ENCODE measurements at places on chromosomes 5 and 9.

DNA sequence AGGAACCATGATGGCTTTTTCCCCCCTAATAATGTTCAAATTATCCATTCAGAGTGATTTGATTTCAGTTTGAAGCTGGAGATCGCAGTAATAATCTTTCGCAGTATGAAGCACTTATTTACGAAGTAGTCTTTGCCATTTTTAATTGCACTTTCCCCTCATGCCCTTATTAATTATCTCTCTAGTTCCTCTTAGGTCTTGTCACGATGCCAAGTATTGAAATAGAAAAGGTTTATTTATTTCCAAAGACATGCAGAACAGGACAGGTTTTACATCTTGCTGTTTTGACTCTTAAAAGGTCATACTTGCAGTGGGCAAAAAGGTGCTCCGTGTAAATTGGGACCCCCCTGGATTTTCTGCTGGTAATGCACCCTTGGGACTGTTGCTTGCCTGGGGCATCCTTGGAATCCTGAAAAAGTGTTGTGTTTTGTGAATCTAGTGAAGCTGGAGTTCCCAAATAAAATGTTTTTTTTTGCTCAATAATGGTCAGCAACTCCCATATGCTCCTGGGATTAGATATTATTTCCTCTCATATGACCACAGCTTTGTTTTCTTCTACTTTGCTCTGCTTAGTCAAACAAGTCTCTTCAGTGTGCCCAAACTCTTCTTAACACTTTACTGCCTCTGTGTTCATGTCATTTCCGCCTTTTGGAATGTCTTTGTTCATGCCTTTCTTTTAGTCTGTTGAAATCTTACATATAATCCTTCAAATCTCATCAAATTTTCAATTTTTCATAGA, 278.3 kb downstream of the TMEM38B start:
- DNase-seq, result no peak

DNA sequence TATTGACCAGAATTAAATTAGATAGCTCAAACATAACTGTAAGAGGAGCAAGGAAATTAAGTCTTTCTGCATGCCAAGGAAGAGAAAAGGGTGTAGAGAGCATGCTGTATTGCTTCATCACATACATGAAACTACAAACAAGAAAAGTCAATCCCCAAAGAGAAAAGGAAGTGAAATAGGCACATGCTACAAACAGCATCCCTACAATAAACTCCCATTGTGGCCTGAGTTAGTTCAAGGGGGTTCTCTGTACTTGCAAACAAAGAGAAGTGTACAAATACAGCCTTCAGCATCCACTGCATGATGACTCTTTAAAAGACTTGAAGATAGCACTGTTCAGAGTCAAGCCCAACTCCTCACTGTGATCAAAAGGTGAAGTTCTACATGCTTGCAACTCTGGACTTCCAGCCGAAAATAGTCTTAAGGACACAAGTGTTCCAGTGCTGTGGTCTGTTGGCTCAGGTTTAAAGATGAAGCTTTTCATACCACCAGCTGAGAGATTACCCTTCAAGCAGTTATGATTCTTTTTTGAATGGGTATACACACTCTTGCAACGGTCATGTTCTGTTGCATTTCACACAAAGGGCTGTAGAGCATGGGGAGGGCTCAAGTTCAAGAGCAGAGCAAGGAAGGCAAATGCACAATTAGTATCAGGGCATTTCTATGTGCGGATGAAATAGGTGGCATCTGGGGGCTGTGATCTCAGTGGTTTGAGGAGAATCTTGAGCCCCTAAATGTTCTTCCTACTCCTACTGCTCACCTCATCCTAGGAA, 534.5 kb downstream of the EBF1 start:
- no peak for DNase-seq

- peak; percentile 95 for DNase-seq
These were observed 45.6 kb downstream of the COL15A1 start for GRCh38 chr9:98989036-98990000.

DNA sequence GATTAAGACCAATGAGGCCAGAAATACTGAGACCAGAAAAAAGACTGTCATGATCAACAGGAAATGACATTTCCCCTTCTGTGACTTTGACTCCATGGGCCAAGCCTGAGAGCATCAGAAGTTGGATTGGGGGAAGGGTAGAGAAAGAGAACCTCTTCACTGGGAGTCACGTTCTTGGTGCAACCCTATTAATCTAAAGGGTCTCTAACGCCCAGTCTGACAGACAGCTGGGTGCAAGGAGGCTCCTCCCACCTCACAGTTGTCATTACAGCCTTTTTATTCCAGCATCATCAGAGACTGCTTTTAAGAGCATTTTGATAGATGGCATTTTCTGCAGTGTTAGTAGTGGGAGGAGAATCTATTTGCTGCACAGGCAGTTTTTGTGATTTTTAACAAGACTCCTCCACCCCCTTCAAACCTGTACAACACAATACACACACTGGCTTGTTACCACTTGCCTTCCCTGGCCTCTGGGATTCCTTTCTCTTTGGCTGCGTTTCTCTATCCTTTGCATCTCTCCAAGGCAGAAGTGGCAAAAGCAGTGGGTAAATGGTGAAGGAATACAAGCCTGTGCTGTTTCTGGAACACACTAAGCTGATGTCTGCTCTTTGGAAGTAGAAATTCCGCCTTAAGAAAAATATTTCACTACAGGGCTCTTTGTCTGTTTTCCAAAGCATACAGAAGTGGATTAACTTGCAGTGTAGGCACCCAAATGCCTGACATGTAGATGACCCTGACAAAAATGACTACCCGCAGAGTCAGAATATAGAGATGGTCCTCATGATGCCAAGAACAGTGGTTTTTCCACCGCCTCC, 310.4 kb upstream of the ZNF608 start:
- no peak for DNase-seq

DNA sequence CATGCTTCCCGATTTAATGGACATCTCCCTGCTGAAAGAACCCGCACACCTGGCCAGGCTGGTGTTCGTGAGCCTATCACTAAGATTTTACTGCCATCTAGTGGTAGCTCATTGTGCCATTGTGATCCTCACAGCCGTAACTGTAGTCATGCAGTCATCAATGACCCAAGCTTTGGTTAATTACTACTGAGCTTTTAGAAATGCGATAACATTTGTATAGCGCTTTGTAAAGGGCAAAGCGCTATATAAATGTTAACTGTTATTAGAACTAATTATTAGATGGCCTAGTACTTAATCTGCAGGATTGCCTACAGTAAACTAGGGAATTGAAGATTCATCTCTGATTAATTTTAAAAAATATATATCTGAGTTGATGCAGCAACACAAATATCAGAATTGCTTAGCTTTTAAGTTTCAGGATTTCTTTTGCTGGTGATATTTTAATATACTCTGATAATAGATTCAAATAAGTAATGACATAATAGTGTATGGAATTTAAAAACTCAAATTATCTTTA, 90.2 kb downstream of the HACD4 start:
- DNase-seq, result peak; percentile 56

DNA sequence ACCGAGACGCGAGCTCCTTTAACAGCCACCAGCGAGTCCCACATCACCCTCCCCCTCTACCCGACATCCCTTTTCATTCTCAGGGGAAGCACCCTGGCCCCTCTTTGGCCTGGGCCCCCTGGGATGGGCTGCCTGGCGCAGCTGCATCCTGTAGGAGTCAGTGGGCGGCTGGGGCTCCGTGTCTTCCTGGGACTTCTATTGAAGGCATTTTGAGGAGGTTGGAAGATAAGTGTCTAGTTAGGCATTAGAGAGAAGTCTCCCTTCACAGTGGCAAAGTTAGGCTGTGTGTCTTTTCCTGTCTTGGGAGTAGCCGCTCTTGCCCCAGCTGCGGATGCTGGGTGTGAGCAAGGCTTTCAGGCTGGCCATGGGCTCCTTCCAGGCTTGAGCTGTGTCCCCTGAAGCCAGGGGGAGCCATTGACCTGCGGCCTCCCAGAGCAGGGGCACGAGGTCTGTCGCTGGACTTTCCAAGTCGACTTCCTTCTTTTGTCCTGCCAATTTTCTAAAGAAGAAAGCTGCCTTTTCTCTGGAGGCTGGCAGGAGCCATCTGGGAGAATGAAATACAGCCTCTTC, 18.6 kb upstream of the NKD2 start:
- no peak for DNase-seq

- DNase-seq, result no peak
These were observed 37.2 kb upstream of the S1PR3 start for GRCh38 chr9:88954066-88954465.

DNA sequence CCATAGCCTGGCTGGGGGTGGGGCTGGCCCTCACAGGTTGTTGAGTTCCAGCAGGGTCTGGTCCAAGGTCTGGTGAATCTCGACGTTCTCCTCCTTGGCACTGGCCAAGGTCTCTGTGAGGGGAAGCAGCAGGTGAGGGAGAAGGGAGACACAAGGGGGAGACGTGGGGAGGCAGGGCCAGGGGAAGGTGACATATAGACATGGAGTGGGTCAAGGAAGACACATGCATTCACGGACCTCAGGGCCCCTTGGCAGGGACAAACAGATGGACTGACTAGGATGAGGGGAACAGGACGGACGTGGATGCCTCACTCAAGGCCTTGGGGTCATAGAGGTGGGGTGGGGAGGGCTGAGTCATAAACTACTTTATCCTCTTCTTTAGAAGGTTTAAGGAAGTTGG, 7.7 kb downstream of the TPM2 start:
- no peak for DNase-seq

DNA sequence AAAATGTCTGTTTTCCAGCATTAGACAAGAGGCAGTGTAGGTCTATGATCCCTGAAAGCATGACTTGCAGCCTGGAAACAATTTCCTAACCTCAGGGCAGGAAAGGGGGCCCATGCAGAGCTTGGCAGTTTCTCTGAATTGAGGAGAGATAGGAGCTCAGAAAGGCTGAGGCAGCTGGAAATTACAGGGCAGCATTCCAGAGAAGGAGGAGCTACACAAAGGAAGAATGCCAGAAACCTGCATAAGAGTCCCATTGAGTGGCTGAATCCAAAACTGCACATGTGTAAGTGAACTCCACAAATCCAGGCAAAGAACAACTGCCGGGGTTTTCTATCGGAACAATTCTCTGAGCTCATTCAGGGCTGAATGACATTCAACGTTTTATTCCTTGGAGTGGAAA, 346.8 kb downstream of the PIK3R1 start:
- DNase-seq, result peak; percentile 23

DNA sequence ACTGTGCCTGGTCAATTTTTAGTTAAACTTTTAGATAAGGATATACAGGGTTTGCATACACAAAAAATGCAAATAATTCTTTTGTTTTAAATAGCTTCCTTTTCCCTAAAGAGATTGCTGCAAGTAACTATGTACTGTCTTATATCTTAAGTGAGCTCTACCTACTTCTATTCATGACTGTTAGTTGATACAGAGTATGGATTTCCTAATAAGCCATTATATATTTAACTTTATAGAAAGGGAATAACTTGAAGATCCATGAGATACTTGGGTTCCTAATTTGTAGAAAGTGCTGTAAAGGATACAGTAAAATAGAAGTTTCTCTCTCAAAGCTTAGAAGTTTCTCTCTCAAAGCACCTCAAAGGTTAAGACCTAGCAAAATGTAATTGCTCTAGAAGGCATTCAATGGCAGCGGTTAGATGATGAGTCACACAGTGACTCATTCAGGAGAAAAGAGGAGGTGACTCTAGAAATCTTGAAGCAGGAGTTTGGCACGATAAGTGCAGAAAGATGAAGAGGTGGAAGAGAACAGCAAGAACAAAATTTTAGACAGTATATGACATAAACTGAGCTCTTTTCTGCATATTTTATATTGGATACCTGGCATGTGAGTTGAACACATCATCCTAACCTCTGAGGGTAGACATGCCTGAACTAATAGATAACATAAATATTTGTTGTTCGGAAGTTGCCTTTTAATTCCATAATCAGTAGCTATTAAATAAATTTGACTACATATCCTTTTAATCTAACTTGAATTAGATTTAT, 5.5 kb upstream of the DNAJC21 start:
- DNase-seq, result peak; percentile 83

DNA sequence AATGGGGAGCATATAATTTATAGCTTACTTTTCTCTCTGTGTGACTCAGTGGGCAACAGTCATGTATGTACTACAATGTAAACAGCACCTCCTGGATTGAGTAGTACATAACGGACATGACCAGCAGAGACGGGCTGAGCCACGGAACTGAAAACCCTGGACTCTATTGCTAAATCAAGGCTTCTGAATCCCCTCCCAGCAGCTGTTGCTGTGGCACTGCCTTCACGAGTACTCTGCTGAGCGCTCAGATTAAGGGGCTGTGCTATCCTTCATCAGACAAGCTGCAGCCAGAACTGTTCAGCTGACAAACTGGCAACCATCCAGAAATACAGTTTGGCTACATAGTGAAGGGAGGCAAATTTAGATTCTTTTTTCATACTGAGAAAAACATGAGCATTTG, 131.3 kb upstream of the CCDC180 start:
- DNase-seq, result no peak

GRCh38 chr5:174831031-174831660, 106.8 kb downstream of the MSX2 start:
- no peak for DNase-seq

DNA sequence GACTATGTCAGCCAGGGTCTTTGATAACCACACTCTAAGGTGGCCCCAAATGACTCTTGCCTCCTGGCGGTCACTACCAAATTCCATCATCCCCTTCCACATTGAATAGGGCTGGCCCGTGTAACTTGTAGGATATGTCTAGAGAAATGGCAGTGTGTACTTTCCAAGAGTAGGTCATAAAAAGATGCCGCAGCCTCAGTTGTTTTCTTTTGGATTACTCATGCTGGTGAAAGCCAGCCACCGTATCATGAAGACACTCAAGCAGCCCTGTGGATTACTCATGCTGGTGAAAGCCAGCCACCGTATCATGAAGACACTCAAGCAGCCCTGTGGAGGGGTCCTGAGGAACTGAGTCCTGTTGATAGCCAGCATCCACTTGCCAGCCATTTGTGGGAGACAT, 172.0 kb upstream of the TBC1D2 start:
- DNase-seq, result peak; percentile 92

- peak; percentile 75 for DNase-seq
These were observed 61.3 kb downstream of the RAPGEF1 start for GRCh38 chr9:131678499-131679111.

- no peak for DNase-seq
These were observed 82.2 kb upstream of the TLX3 start for GRCh38 chr5:171226864-171227263.

DNA sequence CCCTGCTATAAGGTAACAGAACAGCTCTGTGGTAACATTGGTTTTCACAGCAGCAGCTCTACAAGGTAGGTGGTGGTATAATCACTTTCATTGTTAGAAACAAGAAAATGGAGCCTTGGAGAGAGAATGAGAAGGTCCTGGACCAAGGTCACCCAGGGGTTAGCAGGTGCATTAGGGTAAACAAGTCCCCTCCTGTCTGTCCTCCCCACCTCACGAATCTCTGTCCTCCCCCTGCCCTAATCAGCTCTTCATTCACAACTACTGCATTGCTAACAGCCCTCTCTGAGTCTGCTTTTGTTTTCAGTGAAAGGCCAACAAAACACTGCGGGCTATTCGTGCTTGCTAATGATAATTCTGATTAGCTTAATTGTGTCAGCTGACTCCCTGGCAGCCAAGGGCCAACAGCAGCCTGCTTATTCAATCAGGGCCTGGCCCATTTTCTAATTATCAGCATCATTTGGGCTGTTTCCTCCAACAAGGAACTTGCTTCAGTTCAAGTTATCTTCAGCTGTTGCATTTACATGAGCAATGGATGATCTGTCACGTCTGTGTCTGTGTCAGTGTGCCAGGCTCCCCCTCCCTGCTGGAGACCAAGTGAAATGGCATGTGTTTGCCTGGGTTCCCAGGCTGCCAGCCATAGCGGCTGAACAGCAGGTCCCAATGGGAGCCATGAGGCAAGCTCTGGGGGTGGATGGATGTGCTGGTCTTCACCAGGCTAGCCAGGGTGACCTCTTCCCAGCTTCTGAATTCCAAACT, 56.7 kb upstream of the EQTN start:
- DNase-seq, result no peak

GRCh38 chr5:112390327-112390726, 28.8 kb downstream of the EPB41L4A start:
- no peak for DNase-seq

- DNase-seq, result no peak
These were observed 41.5 kb downstream of the ALG2 start for GRCh38 chr9:99180199-99180598.
